NCI-H460 (cell line): ENCODE measurements at places on chromosomes 16 and 17. TPM values are rescaled to one million over a fixed set of nuclear protein-coding genes. Genes with fewer than 3 reads are reported as not detected.

The IQCK gene
- total RNA-seq = 4.3 and 9.6 TPM in 2 replicates

- no peak for DNase-seq
These were observed 28.7 kb downstream of the NOS2 start for GRCh38 chr17:27771586-27771985.

DNA sequence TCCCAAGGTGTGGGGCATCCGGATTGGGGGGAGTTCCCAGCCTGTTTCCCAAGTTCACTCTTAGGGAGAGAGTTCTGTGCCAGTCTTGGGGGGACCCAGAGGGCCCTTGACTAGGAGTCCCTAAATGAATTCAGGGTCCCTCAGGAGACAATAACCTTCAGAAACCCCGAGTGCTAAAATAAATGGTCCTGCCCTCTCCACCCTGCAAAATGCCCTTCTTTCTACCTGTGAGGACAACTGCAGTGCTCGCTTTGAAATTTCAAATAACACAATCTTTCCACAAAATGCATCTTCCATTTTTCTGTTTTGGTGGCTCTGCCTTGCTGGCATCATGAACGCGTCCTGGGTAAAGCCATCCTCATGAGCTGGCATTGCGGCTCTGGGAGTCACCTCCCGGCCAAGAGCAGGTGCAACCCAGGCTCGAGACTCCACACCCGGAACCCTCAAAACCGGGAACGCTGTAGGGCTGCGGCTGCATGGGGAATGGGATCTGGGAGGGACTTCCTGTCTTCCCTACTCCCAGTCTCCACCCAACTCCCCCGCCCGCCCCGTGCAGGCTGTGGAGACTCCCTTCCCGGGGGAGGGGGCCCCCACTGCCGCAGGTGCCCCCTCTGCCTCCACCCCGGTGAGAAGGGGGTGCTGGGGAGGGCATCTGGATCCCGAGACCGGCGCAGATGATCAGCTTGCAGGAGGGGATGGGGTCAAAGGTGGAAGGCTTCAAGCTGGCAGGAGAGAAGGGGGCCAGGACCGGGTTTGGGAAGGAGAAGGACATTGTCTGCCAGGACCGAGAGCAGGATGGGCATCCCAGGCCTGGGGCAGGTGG lies at the start of gene ZNF205:
ZNF205 (plus strand) TSS at position 529 of the 823 bp plus-strand sequence. CDS start 845 bp downstream, outside the sequence.
- peak; percentile 74 for DNase-seq

DNA sequence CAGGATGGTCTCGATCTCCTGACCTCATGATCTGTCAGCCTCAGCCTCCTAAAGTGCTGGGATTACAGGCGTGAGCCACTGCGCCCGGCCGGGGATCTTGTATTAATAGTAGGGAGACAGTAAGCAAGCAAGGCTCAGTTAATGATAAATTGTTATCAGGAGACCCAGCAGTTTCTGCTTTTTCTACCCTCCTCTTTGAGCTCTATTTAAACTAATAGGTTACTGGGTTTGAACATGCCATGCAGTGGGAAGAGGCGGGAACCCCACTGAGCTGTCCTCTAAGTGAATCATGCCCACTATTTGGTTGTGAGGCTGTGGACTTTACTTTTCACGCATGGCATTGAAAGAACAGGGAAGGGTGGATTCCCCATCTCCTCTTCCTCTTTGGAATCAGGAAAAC lies 223.9 kb downstream of the WWOX start:
- no peak for DNase-seq

The CCL3 gene
- total RNA-seq = not detected in 2 replicates

GRCh38 chr17:1043601-1044251 lies 46.8 kb downstream of the TIMM22 start:
- DNase-seq = no peak

- no peak for DNase-seq
These were observed 163.8 kb downstream of the GSG1L start for GRCh38 chr16:27899736-27900135.

DNA sequence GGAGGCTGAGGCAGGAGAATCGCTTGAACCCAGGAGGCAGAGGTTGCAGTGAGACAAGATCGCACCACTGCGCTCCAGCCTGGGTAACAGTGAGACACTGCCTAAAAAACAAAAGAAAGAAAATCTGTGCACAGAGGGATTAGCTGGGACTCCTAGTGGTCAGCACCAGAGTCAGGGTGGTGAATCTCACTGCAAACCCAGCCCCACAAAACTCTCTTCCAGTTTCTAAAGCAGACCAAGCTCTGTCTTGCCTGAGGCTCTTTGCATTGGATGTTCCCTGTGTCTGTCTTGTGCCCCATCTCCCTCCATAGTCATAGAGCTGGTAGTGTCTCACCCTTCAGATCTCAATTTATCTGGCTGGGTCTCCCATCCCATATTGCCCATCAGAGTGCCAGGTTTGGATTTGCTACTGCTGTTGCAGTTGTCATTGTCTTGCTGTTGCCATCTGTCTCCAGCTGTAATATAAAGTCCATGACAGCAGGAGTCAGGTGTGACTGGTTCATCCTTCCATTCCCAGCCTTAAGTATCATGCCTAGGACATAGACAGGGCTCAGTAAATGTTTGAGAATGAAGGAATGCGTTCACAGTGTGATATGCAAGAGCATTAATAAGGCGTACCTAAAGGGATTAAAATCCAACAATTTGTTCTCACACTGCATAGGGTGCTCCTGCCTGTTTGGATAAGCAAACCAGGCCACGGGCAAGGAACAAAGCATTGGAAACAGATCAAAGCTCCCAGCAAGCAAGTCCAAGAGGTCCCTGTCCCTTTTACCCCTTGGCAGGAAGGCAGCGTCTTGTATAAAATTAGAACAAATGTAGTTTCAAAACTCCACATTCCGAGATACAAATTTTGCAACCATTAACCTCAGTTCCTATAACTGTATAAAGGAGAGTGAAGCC lies 614.6 kb upstream of the CDH5 start:
- DNase-seq = no peak

GRCh38 chr17:34740565-34741520 lies 161.5 kb downstream of the TMEM132E start:
- DNase-seq = no peak
